Ascending aorta (tissue), 2 donors: ENCODE measurements at places on chromosomes 16 and 17.

- H3K36me3 ChIP-seq = peaks cover 18% of the 10 kb centered on the region
- no peak for DNase-seq
- H3K4me1 ChIP-seq = no peaks in the 10 kb centered on the region
- H3K27me3 ChIP-seq = no peaks in the 10 kb centered on the region
- H3K4me3 ChIP-seq = no peak overlapping the region
Observed at GRCh38 chr17:30782206-30782605, 42.3 kb downstream of the CRLF3 start.

DNA sequence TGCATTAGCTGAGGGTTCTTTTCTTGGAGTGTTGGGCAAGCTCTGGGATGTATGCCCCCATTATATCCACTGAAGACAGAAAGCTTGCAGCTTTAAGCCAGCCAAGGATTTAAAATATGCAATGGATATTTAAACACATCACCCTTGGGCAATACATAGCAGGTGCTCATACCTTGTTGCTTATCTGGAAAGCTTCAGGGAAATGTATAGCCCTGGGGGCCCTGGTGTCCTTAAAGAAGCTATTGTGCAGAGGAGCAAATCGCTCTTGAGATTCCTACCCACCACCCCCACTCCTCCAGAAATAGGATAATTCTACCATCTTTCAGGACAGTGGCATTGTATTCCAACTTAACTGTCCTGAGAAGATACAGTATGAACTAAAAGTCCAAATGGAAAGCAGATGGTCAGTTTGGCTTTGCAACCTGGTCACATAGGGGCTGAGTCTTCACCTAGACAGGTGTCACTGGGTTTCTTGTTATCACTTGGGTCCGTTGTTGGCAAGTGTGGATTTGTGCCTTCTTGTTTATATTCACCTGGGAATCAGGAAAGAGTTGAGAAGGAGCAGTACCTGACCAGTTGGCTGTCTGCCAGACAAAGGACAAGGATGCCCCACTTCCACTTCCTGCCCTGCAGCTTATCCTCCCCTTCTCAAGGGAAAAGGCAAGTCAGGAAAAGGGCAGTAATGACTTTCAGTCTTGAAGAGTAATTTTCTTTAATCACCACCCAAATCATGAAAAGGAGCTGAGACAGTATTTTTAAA lies 3.4 kb downstream of the ANKRD40CL start:
- H3K27ac ChIP-seq = no peak overlapping the region
- DNase-seq = no peak

DNA sequence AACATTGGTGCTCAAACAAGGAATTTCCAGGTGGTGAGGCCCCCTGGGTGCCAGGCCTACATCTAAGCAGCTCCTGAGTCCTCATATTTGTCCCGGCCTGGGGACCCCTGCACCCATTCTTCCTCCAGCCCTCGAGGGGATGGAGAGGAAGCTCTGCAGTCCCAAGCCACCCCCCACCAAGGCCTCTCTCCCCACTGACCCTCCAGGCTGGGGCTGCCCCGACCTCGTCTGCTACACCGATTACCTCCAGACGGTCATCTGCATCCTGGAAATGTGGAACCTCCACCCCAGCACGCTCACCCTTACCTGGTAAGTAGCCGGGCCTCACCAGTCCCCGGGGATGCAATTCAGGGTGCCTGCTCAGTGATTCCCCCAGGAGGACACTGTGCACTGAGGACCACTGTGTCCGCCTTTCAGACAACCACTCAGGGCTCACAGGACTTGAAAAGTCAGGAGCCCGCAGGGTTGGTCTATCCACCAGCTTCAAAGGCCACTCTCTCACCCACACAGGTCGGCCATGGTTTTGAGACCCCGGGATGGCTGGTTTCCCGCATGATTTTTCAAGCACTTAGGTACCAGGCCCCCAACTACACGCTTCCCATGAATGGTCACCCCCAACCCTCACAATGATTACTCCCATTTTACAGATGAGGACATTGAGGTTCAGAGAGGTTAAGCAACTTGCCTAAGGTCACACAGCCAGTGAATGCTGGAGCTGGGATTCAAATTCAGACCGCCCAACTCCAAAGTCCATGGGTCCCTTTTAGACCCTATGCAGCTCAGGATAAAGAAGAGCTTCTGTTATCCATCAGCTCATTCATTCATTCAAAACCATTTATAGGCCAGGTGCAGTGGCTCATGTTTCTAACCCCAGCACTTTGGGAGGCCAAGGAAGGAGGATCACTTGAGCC lies 32.4 kb downstream of the IL21R start:
- no peak for DNase-seq
- H3K27ac ChIP-seq = no peak overlapping the region
- H3K27me3 ChIP-seq = no peaks in the 10 kb centered on the region
- no peak overlapping the region for H3K4me3 ChIP-seq
- H3K4me1 ChIP-seq = no peaks in the 10 kb centered on the region

DNA sequence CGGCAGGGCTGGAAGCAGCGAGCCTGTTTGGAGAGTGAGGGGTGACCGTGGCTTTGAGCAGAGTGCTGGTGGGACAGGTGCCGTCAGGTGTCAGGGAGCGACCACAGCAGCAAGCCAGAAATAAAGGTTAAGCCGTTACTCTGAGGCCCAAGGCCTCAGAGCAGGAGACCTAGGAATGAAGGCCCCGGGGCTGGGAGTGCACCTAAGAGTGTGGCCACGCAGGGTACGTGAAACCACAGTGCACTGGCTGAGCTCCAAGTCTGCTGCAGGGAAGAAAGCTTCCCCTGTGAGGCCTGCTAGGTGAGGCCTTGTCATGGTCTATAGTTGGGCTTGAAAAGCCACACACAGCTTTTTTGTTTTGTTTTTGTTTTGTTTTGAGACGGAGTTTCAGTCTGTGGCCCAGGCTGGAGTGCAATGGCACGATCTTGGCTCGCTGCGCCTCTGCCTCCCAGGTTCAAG lies 8.7 kb downstream of the CLUAP1 start:
- H3K27ac ChIP-seq = no peak overlapping the region
- H3K36me3 ChIP-seq = peaks cover 82% of the 10 kb centered on the region
- H3K4me1 ChIP-seq = no peaks in the 10 kb centered on the region

DNA sequence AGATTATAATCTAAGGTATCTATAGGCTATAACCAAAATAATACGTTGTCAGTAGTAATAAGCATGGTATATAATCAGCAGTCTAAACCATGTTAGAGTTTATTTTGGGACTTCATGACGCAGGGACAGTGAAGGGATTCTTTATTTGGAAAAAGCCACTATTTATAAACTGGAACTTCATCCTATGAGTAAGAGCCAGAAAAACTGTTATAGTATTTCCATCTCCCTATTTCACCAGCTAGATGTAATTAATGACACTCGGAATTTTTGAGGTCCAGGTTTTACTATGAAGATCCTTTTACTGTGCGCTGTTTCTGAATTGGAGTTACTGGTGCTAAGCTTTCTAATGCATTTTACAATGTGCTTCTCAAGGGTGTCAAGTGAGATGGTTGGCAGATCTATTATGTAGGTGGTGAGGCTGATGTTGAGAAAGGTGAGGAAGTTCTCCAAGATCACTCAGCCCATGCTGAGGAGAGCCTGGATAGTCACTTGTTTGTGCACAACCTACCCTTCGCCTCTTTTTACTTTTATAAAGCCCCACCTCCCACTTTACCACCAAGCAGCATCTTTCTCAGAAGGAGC lies 149.3 kb downstream of the MSI2 start:
- H3K4me3 ChIP-seq = no peak overlapping the region
- H3K36me3 ChIP-seq = no peaks in the 10 kb centered on the region
- no peak for DNase-seq
- H3K27ac ChIP-seq = no peak overlapping the region

DNA sequence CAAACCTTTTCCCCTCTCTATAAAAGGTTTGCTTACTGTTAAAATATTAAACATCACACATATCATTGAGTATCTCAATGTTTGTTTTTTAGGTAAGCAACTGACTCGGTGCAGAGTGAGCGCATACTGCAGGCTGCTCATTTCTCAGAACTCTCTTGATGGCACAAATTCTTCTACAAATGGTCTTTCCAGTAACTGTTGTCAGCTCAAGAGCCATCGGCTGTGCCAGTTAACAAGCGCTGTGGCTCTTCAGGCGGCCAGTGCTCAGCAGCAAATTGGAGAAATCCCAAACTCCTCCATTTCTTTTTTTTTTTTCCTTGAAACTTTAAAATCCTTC lies 8.6 kb downstream of the ABCA3 start:
- H3K4me1 ChIP-seq = no peaks in the 10 kb centered on the region
- H3K27ac ChIP-seq = no peak overlapping the region
- no peaks in the 10 kb centered on the region for H3K27me3 ChIP-seq

DNA sequence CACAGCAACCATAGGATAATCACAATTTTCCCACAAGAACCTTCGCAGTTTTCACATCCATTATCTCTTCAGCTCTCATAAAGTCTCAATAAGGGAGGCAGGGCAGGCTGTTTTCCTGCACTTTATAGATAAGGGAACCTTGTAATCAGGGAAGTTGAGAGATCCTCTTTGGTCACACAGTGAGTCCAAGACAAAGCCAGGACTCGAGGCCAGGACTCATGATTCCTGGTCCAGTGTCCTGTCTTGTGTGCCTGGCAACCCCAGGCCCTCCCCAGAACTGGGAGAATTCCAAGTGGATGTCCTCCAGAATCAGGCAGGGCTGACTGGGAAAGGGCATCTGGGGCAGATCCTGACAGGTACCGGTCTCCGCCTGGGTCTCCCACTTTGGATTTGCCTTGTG lies 23.1 kb upstream of the PHF12 start:
- no peak overlapping the region for H3K27ac ChIP-seq
- H3K36me3 ChIP-seq = no peaks in the 10 kb centered on the region
- no peak overlapping the region for H3K4me3 ChIP-seq
- no peak for DNase-seq
- H3K4me1 ChIP-seq = no peaks in the 10 kb centered on the region
